ENCODE measurements at places on chromosomes 2 and 18.

DNA sequence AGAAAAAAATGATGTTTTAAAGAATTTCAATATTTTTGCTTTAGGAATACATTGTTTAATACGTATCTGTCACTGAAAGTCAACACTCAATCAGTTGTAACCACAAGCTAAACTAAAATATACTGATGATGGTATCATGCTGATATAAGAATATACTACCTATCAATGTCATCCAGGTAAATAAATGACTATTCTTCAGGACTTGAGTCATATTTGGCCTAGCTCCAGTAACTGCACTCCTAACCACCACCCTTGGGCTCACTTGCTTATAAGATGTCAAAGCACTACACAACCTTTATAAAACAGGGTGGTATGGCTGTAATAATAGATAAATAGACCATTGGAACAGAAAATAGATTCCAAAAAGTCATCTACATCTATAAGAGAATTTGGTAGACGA, 48.8 kb downstream of the RND3 start:
- DNase-seq: no peak

- no peak for DNase-seq
Measured at GRCh38 chr18:59429608-59430007, 70.5 kb upstream of the LMAN1 start.

GRCh38 chr2:239186516-239187357, 214.1 kb downstream of the HDAC4 start:
- no peak for DNase-seq

DNA sequence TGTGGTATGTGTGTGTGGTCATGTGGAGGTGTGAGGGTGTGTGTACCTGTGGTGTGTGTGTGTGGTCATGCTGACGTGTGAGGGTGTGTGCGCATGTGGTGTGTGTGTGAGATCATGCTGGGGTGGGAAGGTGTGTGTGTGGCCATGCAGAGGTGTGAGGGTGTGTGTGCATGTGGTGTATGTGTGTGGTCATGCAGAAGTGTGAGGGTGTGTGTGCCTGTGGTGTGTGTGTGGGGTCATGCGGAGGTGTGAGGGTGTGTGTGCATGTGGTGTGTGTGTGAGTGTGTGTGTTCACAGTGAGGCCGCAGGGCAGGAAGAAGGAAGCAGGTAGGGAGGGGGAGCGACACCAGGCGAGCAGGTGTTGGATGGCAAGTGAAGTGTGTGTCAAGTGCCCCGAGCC, 259.0 kb downstream of the LOXHD1 start:
- DNase-seq: no peak

DNA sequence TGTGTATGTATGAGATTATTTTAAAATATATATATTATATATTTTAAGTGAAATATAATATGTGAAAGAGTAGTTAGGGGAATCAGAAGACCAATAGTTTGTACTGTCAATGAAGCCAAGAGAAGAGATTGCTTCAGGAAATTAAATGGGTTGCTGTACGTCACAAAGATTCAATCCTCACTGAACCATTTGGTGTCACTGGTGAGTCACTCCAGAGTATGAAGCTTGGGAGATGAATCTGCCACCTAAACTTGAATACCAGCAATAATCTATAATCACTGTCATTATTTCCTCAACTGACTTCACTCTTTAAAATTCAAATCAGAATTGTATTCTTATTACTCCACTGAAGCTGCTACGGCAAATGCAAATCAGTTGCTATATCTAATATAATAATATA, 41.9 kb upstream of the SCN9A start:
- DNase-seq: no peak

- no peak for DNase-seq
Measured at GRCh38 chr2:206530727-206531126, 87.4 kb downstream of the ADAM23 start.

DNA sequence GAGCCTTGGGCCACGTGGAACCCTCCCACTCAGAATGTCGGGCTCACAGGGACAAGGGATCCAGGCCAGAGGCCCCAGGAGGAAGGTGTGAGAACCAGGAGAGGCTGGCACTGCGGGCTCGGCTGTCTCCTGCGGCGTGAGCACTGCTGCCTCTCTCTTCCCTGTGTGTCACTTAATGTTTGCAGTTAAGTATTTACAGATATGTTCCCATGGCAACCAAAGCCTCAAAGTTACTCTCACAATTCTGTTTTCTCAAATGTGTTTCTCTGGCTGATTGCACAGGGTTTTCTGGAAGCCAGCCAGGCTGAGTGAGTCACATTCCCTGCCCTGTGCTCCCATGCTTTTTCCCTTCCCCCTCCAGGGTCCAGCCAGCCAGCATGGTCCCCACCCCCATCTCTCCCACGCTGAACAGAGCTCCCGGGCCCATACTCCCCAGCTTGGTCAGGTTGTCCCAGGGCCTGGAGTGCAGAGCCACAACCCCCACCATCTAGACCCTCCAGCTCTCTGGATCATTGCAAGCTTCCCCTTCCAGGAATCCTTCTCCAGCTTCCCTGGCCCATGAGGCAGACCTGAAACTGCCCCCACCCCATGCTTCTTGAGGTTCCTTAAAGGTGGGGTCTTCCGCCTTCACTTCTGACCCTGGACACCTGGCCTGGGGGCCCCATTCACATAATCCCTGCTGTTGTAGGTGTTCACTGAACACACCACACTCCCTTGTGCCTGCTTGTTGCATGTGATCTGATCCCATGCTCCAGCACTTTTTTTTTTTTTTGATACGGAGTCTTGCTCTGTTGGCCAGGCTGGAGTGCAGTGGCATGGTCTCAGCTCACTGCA, 265.9 kb downstream of the CELF4 start:
- DNase-seq: no peak

DNA sequence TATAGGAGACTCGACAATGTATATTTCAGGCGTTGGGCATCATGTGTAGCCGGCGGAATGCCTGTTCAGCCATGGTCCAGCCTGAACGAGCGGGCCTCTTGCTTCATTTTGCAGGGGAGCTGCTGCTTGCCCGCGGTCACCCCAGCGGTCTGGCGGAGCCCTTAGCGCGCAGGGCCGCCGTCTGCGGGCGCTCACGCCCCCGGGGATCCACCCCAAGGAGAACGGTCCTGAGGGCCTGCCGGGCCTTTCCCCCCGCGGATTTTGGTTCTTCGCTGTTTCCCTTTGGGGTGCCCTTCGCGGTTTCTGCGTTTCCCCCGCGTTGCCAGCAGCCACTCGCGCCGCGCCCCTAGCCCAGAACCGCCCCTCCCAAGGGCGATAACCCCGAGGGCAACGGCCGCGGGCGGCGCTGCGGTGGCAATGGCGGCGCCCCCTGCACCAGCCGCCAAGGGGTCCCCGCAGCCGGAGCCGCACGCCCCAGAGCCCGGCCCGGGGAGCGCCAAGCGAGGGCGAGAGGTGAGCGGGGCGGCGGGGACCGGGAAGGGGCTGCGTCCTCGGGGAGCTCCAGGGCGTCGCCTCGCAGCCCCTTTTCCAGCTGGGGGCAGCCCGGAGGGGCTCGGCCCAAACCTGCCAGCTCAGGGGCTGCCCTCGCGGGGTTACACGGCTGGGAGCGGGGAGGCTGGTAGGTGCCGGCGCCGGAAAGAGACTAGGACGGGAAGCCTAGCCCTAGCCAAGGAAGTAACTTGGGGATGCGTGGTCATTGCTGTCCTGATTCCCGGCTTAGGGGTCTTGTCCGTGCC, at the start of gene MFSD2B:
Gene MFSD2B, plus strand, starts transcription at position 406 of the 797 bp plus-strand sequence. Its CDS starts 12 bp downstream, at position 418.
- DNase-seq: no peak

GRCh38 chr2:157174321-157174720, 83.2 kb upstream of the GALNT5 start:
- DNase-seq: no peak

DNA sequence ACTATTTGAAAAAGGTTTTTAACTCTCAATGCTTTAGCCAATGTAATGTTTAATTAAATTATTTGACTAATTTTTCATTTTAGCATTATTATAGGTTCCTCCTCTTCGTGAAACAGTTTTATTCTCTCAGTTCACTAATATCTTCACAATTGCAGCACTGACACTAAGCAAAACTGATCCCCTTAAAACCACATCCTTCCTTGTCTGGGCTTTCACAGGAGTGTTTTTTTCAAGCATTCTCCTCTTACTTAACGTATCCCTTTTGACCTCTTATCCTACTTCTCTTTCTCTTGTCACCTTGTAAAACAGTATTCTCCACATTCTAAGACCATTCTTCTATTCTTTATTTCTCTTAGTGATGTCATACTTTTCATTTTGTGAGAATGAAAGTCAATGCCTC, 112.8 kb downstream of the DSC3 start:
- no peak for DNase-seq

DNA sequence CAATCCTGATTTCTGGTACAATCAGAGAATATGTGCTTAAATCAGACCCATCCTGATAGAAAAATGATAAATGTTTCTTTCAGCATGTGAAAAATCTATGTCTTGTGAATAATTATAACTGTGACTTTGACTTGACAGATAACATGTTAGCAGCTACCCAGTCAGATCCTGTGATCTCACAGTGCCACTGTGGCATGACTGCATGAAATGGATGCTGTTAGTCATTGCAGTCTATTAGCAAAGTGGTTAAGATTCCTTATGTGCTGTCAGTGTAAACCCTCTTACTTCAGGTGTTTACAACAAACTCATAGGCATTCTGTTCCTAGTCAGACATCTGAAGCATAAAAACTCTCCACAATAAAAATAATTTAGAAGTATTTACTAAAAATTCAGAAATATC, 244.6 kb upstream of the RND3 start:
- DNase-seq: no peak

GRCh38 chr18:21406116-21406515, 164.1 kb downstream of the GREB1L start:
- DNase-seq: no peak

DNA sequence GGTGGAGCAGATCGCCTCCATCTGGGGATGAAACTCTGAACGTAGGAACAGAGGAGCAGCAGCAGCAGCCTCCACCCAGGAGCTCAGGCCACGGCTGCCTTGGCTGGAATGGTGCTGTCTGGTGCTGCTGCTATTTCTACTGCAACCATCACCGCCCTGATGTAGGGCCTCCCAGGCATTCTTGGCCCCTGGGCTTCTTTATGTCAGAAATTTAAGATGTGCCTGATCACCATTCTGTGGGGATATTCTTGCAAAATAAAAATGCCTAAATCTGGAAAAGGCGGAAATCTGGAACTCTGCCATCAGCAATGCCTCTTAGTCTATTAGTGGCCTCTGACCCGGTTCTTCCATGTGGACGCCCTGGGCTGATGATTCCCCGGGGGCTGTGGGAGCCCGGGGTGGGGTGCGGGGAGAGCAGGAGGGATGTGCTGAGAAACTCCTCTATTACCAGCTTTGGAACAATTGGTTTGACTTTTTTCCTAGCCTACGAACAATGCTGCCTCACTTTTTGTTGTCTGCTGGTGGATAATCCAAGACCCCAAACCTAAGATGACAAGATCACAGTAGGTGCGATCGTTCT, 47.2 kb downstream of the FAM124B start:
- DNase-seq: no peak

GRCh38 chr2:56167616-56168562, 15.9 kb upstream of the CCDC85A start:
- no peak for DNase-seq

GRCh38 chr18:9020221-9020620, 82.3 kb upstream of the NDUFV2 start:
- DNase-seq: no peak

GRCh38 chr2:182548031-182548950, 121.5 kb upstream of the PDE1A start:
- no peak for DNase-seq

- peak; percentile 5 for DNase-seq
Measured at GRCh38 chr2:119544075-119544938, at the start of gene CFAP221. CFAP221 (plus strand) TSS chr2:119544449; CDS start chr2:119546132, 1,683 bp downstream.

- DNase-seq: peak; percentile 14
Measured at GRCh38 chr2:135742325-135742757, 686 bp downstream of the UBXN4 start.

DNA sequence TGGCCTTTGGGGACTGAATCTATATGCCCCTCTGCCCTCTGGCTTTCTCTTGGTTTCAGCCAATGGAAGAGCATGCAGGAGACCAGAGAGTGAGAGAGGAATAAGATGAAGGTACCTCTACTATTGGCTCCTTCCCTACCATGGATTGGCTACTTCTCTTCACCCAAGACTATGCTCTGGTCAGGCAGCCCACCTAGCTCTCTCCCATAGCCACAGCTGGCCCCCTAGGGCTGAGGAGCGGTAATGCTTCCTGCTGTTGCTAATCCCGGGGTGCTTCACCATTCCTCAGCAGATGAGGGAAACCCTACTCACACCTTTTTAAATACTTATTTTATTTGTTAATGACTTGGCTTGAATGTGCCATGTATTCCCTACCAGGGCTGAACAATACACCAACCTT, 142.4 kb downstream of the MREG start:
- no peak for DNase-seq

DNA sequence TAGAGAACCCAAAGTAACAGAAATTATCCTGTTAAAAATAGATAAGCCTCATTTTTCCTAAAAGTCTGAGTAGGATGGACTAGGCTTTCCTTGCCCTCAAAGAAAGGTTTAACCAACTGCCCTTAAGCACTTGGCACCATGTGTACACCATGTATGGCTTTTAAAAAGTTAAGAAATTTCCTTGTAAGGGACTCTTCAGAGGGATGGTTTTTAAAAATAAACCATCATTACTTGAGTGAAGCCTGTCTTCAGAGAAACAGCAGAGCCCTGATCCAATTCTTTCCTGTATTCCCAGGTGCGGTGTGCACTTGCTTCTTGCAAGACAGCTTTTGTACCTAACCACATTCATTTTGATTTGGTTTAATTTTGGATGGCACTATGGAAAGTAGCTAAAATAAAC, 1.1 kb upstream of the NEMP2 start:
- DNase-seq: no peak

GRCh38 chr18:48917579-48918517, 32.9 kb downstream of the SMAD7 start:
- no peak for DNase-seq

- DNase-seq: no peak
Measured at GRCh38 chr2:2318949-2319348, 12.1 kb downstream of the MYT1L start.

- DNase-seq: peak; percentile 51
Measured at GRCh38 chr2:88739985-88740600, 48.6 kb downstream of the RPIA start.

GRCh38 chr2:195532628-195533271, 124.3 kb upstream of the SLC39A10 start:
- DNase-seq: no peak

- no peak for DNase-seq
Measured at GRCh38 chr2:69202327-69202726, 184.7 kb downstream of the GFPT1 start.

- DNase-seq: no peak
Measured at GRCh38 chr2:173359231-173359630, 4.6 kb downstream of the CDCA7 start.

DNA sequence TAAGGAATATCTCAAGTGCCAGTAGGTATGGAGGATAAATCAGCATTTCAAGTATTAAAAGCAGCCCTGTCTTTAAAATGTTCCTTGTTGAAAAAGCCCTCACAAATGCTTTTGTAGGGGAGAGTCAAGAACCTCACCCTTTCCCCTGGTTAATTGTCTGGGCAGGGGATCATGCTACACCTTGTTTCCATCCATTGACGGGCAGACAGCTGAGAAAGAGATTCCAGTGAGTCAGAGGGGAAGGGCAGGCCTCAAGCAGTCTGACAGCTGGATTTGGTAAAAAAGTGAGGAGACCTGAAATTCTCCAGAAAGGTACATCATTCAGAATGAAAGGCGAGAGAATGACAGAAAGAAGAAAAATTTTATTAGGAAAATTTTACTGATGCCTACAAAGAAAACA, 203.2 kb upstream of the CYP26B1 start:
- no peak for DNase-seq
